ENCODE measurements at places on chromosomes 7 and 10. TPM values are rescaled to one million over a fixed set of nuclear protein-coding genes. Genes with fewer than 3 reads are reported as not detected.

GRCh38 chr7:108270385-108271015 lies 140.3 kb upstream of the LAMB4 start:
- DNase-seq = no peak

DNA sequence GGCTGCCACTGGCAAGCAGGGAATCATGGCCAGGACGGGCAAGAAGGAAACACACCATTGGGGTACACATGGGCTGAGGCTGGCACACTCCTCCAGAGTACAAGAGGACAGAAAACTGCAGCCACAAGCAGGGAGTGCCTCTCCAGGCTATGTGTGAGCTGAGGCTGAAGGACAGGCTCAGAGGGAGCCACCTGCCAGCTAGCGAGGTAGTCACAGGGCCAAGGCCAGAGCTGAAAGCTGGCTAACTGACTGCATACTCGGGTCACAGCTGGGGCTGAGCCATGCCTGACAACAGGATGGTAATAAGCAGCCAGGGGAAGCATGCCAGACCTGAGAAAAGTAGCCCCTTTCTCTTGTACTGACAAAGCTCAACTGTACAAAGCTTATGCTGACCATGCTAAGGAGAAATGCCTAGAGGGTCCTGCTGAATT lies 52.0 kb downstream of the KIF5B start:
- DNase-seq = peak; percentile 81

GRCh38 chr7:123305840-123306375 lies 106.1 kb upstream of the SLC13A1 start:
- DNase-seq = no peak

- DNase-seq = no peak
Observed at GRCh38 chr7:43735403-43735801, 6.1 kb upstream of the COA1 start.

The CDC14C gene
- not detected for total RNA-seq

- peak; percentile 48 for DNase-seq
Observed at GRCh38 chr10:110016039-110016438, 8.3 kb downstream of the ADD3 start.

DNA sequence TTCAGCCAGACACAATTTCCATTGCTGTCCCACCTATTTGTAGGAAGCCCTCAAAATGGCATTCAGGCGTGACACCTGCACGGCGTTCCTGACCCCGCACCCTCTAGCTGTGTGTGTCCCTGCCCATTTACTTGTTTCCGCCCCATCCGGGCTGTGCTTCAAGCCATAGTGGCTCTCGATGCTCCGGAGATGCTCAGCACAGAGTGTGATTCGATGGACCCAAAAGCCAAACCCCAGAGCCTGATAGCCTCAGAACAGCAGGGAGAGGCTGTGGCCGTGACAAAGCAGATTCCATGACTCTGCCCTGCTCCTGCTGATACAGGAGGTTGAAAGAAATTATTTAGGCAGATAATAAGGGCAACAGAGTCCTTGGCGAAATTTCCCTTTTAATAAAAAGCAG lies 13.4 kb downstream of the BUD31 start:
- DNase-seq = no peak

DNA sequence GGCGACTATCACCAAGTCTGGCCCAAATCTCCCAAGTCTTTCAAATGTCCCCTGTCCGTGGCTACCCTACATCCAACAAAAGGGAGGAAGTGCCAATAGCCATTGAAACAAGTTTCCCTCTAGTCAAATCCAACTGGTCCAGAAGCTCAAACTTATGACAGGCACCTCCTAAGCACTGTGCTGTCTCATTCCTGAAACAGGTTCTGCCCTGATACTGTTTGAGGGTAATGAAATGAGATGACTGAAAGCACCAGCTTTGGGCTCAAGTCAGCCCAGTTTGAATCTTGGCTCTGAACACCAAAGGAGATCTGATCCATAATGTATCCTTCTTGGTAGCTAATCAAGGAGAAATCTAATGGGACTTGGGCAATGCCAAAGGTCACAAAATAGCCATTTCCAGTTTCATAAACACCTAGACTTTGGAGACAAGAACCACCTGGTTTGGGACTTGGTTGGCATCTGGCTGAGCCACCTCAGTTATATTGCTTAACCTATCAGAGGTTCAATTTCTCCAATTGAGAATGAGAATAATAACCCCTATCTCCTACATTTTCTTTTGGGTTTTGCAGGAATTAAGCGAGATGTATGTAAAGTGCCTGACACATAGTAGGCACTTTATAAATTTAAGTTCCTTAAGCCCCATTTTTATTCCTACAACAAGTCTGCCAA lies 34.7 kb upstream of the ARID5B start:
- no peak for DNase-seq

DNA sequence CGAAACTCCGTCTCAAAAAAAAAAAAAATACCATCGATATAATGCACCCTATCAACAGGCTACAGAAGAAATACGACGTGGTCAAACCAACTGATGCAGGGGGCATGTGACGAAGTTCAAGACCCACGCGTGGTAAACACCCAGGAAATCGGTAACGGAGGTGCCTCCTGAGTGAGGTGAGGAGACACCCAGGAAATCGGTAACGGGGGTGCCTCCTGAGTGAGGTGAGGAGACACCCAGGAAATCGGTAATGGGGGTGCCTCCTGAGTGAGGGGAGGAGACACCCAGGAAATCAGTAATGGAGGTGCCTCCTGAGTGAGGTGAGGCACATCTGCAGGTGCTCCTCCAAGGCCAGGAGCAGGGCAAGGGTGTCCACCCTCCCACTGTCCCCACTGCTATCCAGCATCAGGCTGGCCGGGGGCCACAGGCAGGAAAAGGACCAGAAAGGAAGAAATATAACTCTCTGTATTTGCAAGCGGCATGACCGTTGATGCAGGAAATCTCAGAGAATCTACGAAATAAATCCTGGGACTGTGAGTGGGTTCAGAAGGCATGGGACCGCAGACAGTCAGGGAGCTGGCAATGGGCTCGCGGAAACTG lies 10.7 kb upstream of the GPR146 start:
- DNase-seq = no peak

DNA sequence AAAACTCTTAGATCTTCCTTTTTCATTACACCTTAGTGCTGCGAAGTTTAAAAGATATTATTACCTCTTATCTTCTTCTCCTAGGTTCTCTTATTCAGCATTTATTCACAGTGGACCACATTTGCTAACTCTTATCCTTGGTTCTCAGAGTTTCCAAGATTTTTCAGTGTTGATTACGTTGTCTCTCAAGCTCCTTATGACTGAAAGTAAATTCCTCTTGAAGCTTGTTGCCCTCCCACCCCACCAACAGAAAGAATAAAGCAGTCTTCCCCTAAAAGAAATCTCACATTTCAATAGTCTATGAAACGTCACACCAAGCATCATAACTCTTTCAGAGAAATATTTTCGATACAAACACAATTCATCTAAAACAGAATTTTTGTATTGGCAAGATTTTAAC lies 362.5 kb downstream of the MAGI2 start:
- peak; percentile 79 for DNase-seq

The CCL24 gene
- total RNA-seq = not detected

DNA sequence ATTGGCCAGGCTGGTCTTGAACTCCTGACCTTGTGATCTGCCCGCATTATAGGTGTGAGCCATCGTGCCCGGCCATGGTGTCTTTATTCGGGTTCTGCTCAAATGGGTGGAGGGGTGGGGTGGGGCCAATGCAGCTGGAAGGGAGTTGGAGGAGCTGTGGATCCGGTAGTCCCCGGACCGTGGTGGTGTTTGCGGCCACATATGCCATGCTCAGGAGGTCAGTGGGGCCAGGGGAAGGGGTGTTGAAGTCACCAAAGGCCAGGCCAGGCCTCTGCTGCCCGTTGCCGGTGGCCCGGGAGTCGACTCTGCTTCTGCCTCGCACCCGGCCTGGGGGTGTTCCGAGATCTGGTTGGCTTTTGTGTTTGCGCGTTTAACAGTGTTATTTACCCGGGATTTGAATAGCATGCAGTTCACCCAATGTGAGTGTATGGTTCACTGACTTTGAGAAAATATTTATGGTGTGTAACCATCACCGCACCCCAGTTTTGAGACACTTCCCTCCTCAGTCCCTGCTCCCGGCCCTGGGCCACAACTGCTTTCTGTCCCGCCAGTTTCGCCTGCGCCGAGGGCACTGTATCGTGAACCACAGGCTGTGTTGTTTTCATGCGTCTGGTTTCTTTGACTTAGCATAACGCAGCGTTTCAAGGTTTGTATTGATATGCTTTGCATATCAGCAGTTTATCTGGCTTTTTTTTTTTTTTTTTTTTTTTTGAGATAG lies 10.7 kb downstream of the INPP5A start:
- DNase-seq = no peak

The NXPH1 gene
- total RNA-seq = not detected

The CYP2E1 gene
- not detected for total RNA-seq

The LRRD1 gene
- not detected for total RNA-seq

- no peak for DNase-seq
Observed at GRCh38 chr7:138029941-138030340, 28.1 kb upstream of the CREB3L2 start.

- no peak for DNase-seq
Observed at GRCh38 chr7:25305831-25306230, 77.5 kb upstream of the NPVF start.

GRCh38 chr7:21198921-21199320 lies 229.0 kb upstream of the SP4 start:
- DNase-seq = no peak

The OR13A1 gene
- total RNA-seq = not detected

DNA sequence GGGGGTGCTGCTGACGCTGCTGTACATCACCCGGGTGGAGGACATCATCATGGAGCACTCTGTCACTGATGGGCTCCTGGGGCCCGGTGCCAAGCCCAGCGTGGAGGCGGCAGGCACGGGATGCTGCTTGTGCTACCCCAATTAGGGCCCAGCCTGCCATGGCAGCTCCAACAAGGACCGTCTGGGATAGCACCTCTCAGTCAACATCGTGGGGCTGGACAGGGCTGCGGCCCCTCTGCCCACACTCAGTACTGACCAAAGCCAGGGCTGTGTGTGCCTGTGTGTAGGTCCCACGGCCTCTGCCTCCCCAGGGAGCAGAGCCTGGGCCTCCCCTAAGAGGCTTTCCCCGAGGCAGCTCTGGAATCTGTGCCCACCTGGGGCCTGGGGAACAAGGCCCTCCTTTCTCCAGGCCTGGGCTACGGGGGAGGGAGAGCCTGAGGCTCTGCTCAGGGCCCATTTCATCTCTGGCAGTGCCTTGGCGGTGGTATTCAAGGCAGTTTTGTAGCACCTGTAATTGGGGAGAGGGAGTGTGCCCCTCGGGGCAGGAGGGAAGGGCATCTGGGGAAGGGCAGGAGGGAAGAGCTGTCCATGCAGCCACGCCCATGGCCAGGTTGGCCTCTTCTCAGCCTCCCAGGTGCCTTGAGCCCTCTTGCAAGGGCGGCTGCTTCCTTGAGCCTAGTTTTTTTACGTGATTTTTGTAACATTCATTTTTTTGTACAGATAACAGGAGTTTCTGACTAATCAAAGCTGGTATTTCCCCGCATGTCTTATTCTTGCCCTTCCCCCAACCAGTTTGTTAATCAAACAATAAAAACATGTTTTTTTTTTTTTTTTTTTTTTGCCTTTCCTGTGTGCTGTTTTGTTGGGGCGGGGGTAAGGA lies 55.8 kb downstream of the TSPAN15 start:
- no peak for DNase-seq

DNA sequence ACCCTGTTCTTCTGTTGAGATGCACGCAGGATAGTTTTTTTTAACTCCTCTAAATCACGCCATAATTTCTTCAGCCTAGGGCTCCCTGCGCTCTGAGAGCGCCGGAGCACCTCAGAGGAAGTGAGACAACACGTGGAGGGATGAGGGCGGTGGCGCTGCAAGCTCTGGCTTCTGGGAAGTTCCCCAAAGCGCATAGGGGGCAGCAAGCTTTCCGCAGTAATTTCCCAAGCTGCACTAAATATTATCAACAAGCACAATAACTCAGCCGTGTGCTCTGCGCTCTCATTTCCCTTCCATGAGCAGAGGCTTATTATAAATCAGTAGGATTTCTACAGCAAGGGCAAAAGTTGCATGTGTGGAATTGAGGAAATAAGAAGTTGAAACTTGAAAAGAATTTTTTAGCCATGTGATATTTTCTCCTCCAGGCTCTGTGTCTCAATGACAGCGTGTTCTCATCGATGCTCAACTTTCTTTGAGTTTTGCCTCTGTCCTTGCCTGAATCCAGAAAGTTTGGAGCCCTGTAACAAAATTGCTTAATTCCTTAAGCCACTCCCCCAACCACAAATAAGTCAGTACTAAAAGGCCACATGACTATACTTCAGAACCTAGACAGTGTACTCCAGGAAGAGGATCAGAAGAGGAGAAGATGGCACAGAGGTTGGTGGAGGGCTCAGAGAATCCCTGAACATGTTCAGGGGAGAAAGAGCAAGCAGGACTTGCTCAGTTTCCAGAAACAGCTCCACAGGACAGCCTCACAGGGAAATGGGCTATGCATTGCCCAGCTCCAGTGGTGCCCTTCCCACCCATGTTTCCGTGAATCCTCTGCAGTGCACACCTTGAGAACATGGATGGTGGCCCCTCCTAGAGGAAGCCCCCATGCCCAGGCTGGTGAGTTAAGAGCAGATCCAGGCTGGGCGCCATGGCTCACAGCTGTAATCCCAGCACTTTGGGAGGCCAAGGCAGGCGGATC lies 221.5 kb upstream of the GHITM start:
- DNase-seq = peak; percentile 48

DNA sequence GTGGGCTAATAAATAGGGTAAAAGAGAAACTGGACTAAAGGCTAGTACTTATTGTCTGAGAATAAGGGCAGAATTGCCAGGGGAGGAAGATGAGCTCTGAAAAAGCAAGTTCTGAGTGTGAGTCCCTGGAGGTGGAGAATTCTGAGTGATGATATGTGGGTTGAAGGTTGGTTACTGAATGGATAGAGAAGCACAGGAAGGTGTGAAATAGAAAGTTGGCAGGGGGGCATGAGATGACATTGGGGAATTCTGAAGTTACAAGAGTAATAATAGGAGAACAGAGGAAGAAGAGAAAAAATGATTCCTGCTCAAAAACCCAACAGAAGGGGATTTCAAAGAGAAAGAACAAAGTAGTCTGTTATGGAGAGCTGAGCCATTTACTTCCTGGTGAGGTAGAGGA lies 76.9 kb downstream of the PRKCQ start:
- DNase-seq = no peak

DNA sequence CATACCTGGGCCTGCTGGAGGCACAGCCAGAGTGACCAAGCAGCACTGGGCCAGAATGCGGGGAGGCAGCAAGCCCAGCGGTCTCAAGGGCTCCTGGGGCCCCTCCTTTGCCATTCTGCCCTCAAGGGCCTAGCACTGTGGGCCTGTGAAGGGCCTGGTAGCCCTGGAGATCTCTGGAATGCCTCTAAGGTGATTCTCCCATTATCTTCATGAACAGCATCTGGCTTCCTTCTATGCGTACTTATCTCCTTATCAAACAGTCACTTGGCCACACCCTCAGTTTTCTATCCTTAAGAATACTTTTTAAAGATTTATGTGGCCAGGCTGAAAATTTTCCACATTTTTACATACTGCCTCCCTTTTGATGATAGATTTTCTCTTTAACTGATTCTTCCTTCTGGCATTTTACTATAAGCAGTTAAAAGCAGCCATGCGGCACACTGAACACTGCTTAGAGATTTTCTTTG lies 67.5 kb upstream of the CCNY start:
- DNase-seq = no peak

GRCh38 chr7:50204581-50204980 lies 99.9 kb upstream of the IKZF1 start:
- no peak for DNase-seq

The NOC3L gene
- 37.5 TPM for total RNA-seq
